Activated naive CD8-positive, alpha-beta T cell treated with anti-CD3 and anti-CD28 coated beads for 36 hours (primary cell): ENCODE measurements at places on chromosomes 4 and X. TPM values are rescaled to one million over a fixed set of nuclear protein-coding genes. Genes with fewer than 3 reads are reported as not detected.

DNA sequence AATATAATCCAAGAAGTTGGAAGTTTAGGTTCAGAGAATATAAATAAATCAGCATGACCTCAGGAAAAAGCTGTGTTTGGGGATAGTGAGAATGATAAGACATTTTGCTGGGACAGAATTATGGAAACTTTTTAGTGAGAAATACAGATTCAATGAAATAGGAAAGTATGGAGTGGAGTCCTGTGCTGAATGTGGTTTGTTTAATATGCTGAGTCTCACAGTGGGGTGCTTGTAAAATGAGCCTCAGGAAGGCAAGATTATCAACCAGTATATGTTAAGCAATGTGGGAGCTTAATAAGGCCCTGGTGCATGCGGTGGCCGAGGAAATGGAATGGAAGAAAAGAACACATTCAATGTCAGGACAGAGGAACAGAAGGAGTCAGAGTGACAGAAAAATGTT is 1554.7 kb upstream of the TENM3 start:
- DNase-seq, result no peak
- H3K36me3 ChIP-seq, result no peaks in the 10 kb centered on the region
- no peak overlapping the region for H3K27ac ChIP-seq
- H3K4me3 ChIP-seq, result no peak overlapping the region
- peaks cover 10% of the 10 kb centered on the region for H3K27me3 ChIP-seq

- no peak overlapping the region for H3K4me3 ChIP-seq
- H3K27me3 ChIP-seq, result no peaks in the 10 kb centered on the region
- peaks cover 3% of the 10 kb centered on the region for H3K36me3 ChIP-seq
- DNase-seq, result no peak
- no peak overlapping the region for H3K27ac ChIP-seq
These were observed 72.6 kb downstream of the SMARCA5 start for GRCh38 chr4:143586080-143586479.

DNA sequence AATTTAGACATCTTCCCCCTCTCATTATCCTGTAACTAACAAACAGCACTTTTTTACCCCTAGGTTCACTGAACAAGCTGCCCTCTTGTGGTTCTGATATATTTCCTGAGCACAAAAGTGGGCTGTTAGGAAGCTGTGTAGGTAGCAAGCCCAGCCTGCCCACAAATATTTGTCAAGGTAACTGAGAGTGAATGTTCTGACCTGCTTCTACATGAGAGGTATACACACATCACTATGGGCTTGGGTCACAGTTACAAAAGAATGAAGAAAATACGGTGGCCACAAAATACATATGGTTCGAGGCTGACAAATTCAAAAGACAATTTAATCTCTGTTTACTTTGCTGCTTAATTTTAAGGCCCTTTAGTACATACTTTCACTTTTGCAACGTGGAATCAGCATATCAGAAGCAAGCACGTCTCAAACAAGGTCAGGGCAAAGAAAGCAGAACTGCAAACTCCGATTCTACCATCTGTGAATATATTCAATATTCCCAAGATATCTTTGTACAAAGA is 78.7 kb downstream of the RBM47 start:
- peak overlapping the region; percentile 70 for H3K27ac ChIP-seq
- H3K27me3 ChIP-seq, result no peaks in the 10 kb centered on the region
- no peaks in the 10 kb centered on the region for H3K36me3 ChIP-seq
- DNase-seq, result no peak

DNA sequence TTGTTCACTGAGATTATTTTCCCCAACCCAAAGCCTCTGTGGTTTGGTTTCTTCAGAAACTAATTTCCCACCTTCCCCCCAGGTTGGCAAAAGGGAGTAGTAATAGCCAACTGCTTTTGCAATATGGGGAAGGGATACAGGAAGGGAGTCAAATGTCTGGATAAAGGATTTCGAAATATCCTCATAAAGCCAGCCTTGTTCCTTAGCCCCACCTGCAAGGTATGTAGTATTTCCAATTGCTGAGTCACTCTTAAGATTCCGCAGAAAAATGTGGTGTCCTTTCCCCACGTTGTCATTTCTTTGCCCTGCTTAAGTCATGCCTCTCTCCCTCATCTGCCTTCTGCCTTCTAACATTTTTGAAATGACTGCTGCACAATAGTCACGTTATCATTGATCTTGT is 138.8 kb upstream of the DCAF8L1 start:
- DNase-seq, result no peak
- no peaks in the 10 kb centered on the region for H3K36me3 ChIP-seq
- H3K4me1 ChIP-seq, result no peaks in the 10 kb centered on the region
- H3K27ac ChIP-seq, result no peak overlapping the region
- no peak overlapping the region for H3K4me3 ChIP-seq
- H3K27me3 ChIP-seq, result no peaks in the 10 kb centered on the region

GRCh38 chr4:7244751-7245320 is 52.5 kb downstream of the SORCS2 start:
- H3K4me1 ChIP-seq, result no peaks in the 10 kb centered on the region
- H3K27me3 ChIP-seq, result no peaks in the 10 kb centered on the region
- no peaks in the 10 kb centered on the region for H3K36me3 ChIP-seq
- no peak for DNase-seq

TNMD gene
- total RNA-seq, result not detected

MAGED4B gene
- total RNA-seq, result 1.7 TPM

DNA sequence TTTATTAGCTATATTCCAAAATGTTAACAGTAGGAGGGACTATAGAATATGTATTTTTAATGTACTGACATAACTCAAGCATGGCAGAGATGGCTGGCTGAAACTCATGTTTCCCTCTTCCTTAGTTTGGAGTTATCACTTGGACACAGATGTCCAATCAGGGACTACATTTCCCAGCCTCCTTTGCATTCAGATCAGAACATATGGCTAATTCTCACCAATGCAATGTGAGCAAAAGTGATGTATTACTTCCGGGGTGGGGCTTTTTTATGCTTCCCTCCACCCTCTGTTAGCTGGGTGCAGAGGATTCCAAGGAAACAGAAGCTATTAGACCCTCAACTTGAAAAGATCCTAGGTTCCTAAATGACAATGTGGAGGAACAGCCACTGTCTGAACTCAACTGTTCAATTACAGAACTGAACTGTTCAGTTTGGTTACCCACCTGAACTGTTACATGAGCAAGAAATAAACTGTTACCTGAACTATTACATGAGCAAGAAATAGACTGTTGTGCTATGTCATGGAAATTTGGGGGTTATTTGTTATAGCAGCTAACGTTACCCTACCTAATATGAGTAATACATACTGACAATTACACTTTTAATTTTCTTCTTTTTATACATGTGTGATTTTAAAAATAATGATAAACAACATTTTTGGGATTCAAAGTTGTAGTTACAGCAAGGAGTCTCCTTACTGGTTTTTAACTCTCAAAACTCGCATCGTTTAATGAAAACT is 29.6 kb upstream of the ERVMER34-1 start:
- peaks cover 20% of the 10 kb centered on the region for H3K27me3 ChIP-seq
- H3K36me3 ChIP-seq, result no peaks in the 10 kb centered on the region
- no peak overlapping the region for H3K4me3 ChIP-seq
- no peaks in the 10 kb centered on the region for H3K4me1 ChIP-seq

MTNR1A gene
- not detected for total RNA-seq

ZNF711 gene
- total RNA-seq, result 1.3 TPM

- peaks cover 24% of the 10 kb centered on the region for H3K36me3 ChIP-seq
- peak overlapping the region; percentile 99 for H3K4me3 ChIP-seq
- peak overlapping the region; percentile 97 for H3K27ac ChIP-seq
These were observed 408 bp downstream of the TMEM33 start for GRCh38 chr4:41935652-41936021.

DNA sequence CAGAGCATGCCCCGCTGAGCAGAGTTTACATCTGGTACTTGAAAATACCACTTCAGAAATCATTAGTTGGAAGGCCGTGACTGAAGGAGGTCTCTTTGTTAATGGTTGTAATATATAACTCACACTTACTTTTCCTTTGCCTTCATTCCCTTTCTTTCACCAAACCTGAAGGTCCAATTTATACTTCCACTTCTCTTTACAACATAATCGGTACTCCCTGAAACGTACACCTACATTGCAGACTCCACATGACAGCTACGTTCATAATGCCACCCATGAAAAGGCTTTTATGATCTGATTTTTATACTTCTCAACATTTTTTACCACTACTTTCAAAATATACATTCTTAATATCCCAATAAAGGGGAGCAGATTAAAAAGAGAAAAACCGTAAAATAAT is 298.7 kb downstream of the C4orf33 start:
- DNase-seq, result no peak
- no peak overlapping the region for H3K4me3 ChIP-seq
- H3K27ac ChIP-seq, result no peak overlapping the region
- no peaks in the 10 kb centered on the region for H3K4me1 ChIP-seq
- H3K36me3 ChIP-seq, result no peaks in the 10 kb centered on the region
- H3K27me3 ChIP-seq, result no peaks in the 10 kb centered on the region

GRCh38 chr4:32631831-32632230 is 1911.7 kb downstream of the PCDH7 start:
- H3K4me1 ChIP-seq, result no peaks in the 10 kb centered on the region
- no peak for DNase-seq
- no peak overlapping the region for H3K27ac ChIP-seq
- no peak overlapping the region for H3K4me3 ChIP-seq
- no peaks in the 10 kb centered on the region for H3K36me3 ChIP-seq
